ENCODE measurements at places on chromosomes 12 and 14.

DNA sequence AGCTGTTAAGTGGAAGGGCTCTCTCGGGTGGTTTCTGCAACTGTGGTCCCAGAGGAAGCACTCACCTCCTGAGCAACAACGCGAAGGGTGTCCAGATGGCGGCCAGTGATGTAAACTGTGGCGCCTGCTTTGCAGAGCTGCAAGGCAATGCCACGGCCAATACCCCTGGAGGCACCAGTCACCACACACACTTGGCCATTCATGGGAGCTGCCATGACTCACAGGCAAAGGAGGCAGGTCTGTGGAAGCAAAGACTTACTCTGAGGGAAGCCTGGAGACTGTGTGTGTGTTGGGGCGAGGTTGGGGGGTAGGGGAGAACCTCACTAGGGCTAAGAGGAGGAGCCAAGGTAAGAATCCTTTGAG lies 707 bp downstream of the DHRS1 start:
- no peak for DNase-seq

DNA sequence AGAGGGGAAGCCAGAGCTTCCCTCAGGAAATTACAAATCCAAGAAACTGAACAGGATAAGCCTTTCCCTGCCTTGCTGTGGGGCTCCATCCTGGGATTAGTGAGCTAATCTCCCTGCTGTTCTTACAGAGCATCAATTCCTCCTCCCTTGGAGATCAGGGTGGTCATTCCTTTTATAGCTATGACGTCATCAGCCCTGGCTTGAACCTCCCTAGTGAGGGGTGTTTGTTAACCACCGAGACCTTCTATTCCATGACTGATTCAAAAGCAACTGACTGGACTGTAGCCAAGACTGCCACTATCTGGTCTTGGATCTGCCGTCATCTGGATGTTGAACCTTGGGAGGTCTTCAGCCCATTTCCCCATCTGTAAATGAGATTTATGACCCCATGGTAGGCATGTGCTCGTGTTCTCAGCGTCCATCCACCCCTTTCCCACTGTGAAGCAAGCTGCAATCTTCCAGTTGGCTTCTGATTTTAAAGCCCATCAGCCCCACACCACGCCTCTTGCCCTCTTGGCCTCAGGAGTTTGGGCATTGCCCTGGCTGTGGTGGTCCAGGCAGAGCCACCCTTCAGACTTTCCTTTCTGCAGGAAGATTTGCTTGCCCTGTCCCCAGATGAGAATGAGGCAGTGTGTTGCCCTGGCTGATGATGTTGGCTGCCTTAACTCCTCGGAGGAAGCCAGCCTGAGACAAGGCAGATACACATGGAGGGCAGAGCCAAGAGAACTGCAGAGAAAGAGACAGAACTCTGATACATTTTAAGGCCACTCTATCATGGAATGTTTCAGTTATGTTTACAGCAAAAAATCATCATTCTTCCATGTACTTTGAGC lies 59.6 kb upstream of the ACTN1 start:
- DNase-seq, result peak; percentile 74

GRCh38 chr14:94158239-94158883 lies 15.8 kb upstream of the PPP4R4 start:
- DNase-seq, result no peak

GRCh38 chr14:45716572-45716971 lies 463.6 kb upstream of the MIS18BP1 start:
- DNase-seq, result peak; percentile 16

DNA sequence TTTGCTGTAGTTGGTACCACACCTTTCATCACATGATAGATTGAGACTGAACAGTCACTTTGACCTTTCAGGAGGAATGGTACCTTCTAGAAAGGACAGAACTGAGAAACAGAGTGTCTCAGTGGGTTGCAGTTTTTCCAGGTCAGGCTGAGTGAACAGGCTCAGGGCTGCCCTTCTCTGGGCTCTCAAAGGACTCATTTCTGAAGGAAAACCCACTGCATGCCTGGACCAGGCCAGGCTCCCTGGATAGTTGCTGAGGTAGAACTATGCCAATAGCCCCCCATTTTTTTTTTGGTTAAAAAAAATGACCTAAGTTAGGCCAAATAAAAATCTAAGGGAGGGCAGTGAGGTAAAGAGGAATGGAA lies 148.1 kb upstream of the EGLN3 start:
- DNase-seq, result no peak

GRCh38 chr14:45298423-45299117 lies 45.6 kb upstream of the MIS18BP1 start:
- DNase-seq, result no peak

GRCh38 chr12:32116897-32117296 lies 10.2 kb downstream of the BICD1 start:
- DNase-seq, result no peak

DNA sequence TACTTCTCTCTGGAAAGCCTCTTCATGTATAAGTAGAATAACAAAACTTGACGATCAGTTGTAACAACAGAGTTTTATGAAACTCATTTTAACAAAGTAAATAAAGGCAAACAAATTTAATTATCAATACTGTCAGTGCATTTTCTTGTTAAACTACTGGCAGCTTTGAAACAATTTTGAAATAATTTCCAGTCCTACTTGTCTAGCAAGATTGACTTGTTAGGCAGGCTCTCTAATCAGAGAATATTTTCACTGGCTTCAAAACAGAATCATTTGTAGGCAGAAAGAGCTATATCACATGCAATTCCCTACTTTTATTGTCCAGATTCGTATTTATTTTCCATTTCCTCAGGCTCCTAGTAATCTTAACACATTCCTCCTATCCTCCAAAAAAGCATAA lies 45.9 kb upstream of the SLC6A13 start:
- DNase-seq, result no peak

DNA sequence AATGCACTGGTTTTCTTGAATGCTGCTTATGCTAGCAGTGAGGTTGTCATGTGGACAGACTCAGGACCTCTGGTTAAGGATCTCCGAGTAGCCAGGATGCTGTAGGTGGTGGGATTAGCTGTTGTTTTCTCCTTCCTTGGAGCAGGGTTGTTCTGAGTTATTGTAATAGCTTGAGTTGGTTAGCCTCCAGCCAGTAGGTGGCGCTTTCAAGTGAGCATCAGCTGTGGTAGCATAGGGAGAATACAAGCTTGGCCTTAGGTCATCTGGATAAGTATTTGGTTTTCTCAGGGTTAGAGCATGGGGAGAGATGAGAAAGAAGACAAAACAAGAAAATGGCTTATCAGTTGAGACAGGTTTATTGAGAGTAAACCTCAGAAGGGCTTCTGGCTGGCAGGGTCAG lies 299.7 kb upstream of the FBXO33 start:
- no peak for DNase-seq

DNA sequence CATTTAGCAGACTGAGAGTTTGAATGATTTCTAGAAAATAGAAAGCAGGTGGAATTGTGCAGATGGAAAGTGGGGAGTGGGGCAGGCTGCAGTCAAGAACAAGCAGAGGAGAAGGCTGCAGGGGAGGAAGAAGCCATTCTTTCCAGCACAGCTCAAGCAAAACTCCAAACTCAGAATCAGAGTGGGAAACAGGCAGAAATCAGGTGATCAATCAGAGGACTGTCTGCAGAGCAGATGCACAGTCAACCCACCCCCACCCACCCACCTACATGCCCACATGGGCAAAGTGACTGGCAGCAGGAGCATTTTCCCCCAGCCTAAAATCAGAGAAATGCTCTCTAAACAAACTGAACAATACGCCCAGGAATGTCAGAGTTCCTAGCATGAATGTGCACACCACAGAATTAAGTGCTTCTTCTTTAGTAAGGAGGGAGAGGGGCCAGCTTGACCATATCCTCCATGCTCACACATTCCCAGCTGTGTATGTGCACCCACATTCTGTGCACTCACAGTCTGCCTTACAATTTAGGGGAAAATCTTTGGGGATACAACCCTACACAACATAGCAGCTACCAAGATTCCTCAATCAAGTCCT lies 194.1 kb upstream of the PLEKHA5 start:
- DNase-seq, result no peak

DNA sequence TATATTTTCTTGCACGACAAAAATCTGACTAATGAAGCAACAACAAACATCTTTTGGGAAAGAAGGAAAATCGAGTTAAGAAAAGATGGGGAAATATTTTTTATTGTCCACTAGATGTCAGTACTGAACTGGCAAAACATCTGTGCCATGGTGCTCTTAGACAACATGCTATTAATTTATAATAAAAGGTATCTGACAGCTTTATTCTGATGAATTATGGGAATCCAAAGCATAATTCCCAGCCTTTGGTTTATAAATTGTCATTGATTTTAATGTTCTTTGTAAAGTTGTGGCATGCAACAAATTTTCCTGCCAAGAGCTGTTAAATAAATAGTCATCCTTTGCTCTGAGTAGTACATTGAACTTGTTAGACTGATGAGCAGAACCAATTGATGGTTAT lies 231.2 kb downstream of the ETNK1 start:
- peak; percentile 43 for DNase-seq
